ENCODE measurements at places on chromosomes 7 and 10.

GRCh38 chr10:104303594-104304355 lies 34.5 kb downstream of the ITPRIP start:
- no peak for DNase-seq

GRCh38 chr7:127665922-127666321 lies 13.9 kb downstream of the SND1 start:
- no peak for DNase-seq

DNA sequence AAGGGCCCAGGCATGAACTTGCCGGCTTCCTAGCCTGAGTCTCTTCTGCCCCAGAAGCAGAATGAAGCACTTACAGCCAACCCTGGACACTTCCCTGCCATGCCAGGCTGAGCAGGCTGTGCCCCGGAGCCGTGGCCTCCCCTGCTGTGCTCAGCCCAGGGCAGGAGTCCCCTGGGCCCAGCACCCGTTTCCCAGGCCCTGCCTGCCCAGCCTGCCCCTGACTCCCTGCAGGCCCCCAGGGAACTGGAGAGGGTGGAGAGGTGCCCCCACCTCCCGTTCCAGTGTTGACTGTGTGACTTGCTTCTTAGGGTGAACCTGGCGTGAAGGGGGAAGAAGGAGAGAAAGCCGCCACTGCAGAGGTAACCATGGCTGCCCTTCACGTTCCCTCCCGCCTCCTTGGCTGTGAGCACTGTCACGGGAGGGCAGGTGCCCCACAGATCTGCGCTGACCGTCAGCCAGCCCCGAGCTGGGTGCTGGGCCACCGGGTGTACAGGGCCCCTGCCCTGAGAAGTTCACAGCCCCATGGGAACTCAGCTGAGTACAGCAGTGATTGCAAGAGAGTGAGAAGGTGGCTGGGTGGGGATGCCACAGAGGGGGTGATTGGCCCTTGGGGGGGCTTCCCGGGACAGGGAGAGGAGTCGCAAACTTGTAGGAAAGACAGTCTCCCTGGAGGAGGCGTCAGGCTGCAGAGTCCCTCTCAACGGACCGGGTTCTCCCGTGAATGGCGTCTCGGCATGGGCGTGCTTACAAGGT lies 75.9 kb downstream of the MYL10 start:
- no peak for DNase-seq

DNA sequence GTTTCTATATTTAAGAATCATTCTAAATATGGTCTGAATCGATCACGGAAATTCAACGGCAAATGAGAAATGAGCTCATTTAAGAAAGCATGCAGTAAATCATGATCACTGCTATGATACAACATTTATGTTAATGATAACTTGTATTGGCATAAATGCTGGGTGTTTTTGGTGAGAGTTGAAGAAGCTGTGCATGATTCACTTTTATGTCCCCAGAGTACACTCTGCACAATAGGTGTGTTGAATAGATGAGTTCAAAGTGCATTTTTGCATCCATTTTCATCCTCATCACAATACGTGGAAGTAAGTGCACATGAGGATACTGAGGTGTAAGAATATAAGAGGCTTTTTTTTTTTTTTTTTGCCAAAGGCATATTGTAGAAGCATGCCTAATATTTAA lies 169.3 kb downstream of the PPP1R17 start:
- no peak for DNase-seq

DNA sequence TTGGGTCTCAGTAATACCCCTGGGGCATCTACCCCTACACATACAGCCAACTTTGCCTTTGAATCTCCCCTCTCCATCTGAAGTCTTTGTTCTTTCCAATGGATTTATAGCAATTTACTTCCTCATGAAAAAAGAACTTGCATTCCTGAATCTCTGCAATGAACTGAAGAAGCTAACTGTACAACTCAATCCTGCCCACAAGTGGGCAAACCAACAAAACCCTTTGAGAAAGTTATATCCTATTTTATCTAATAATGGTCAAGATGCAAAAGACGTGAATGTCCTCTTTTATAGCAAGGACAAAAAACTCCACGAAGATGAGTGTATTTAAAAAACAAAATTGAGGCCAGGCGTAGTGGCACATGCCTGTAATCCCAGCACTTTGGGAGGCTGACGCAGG lies 991.3 kb downstream of the LRMDA start:
- DNase-seq: no peak

GRCh38 chr10:59387951-59388670 lies 25.8 kb upstream of the FAM13C start:
- no peak for DNase-seq

- no peak for DNase-seq
These were observed 237.3 kb downstream of the C7orf25 start for GRCh38 chr7:42674541-42674940.

DNA sequence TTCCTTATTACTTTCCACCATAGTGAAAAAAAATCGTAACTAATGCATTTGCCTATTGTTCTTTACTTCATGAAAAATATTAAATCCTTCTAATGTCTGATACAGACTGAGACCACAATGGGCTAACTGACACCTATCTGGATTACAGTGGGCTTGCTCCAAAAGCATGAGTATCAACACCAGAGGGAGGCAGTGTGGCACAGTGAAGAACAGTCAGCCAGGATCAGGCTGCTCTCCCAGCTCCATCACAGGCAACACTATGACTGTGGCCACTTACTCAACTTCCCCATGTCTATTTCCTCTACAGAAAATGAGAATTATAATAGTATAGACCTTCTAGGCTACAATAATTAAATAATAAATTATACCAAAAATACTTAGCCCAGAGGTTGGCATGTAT lies 97.2 kb downstream of the SLC25A13 start:
- no peak for DNase-seq

- DNase-seq: no peak
These were observed 286.6 kb downstream of the ELMO1 start for GRCh38 chr7:37162106-37162505.

- DNase-seq: no peak
These were observed 95.3 kb downstream of the PARD3 start for GRCh38 chr10:34719746-34720145.

- DNase-seq: no peak
These were observed 30.8 kb downstream of the PRLHR start for GRCh38 chr10:118564652-118565051.

DNA sequence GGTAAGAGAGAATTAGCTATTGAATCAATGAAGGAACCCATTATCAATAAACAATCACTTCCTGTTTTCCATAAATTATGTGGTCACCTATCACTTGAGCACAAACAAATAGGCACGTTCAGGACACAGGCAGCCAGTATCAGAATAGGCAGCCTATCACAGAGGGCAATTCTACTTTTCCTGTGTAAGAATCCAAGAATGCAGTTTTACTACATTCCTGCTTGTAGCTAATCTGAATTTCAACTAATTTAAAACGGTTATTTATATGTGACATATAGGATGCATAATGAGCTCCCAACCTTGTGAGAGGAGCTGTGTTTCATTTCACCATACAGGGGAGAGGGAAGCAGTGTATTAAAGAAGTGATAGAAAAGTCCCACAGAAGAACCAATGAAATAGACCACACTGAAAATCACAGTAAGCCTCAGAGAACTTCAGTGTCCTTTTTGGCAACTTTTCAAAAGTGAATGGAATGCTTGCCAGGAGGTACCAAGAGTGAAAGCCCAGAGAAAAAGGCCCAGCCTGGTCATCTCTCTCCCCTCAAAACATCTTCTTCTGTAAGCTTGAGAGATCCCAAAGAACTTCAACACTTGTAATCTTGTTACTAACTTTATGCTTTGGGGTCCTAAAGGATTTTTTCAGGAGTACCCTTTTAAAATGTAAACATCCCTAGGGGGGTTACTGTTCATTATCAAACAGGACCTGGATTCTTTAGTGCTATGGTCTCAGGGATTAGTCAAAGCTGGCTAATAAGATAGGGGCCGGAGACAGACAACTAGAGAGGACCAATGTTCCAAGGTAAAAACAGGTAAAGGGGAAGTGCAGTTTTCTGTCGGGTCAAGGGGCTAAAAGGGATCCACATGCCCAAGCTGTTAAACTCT lies 1.3 kb downstream of the IMMP2L start:
- DNase-seq: no peak
